ENCODE measurements at places on chromosomes 3 and 15.

DNA sequence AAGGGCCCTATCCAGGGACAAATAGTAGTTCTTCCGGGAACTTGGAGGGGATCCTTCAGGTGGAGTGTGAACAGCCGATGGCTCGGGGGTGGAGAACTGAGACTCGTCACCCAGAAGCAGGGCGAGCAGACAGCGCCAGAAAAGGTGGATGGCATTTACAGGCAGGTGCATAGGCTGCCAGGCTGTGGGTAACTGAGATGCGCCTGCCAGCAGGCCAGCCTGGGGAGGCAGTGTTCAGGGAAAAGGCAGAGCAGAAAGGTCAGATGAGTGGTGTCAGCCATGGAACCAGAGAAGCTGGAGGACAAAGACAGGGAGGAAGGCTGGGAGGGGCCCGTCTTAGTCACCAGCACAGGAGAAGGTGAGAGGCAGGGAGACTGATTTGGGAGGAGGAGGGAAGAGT lies 53.0 kb upstream of the SEC22A start:
- DNase-seq, result no peak

- no peak for DNase-seq
Observed at GRCh38 chr15:100061944-100062343, 279.8 kb downstream of the ADAMTS17 start.

- DNase-seq, result no peak
Observed at GRCh38 chr3:66692042-66692765, 191.4 kb upstream of the LRIG1 start.

GRCh38 chr15:78072080-78072892 lies 5.2 kb downstream of the TBC1D2B start:
- no peak for DNase-seq

DNA sequence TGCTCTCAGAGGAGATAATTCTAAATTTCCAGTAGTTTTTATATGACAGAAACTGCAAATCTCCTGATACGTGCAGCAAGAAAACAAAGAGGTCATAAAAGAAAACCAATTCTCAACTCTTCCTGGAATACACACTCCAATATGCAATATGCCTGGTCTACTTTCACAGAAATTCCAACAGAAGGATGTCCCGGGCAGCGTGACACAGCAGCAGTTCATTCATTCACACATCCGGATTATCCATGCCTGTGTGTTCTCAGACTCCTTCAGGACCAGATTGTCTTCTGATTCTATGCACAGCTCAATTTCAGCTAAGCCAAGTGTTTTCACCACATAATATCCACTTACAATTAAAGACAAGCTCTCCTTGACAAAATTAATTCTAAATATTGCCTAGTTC lies 64.3 kb downstream of the FBN1 start:
- DNase-seq, result no peak

GRCh38 chr3:50336452-50337174 lies 4.0 kb downstream of the RASSF1 start:
- DNase-seq, result no peak

DNA sequence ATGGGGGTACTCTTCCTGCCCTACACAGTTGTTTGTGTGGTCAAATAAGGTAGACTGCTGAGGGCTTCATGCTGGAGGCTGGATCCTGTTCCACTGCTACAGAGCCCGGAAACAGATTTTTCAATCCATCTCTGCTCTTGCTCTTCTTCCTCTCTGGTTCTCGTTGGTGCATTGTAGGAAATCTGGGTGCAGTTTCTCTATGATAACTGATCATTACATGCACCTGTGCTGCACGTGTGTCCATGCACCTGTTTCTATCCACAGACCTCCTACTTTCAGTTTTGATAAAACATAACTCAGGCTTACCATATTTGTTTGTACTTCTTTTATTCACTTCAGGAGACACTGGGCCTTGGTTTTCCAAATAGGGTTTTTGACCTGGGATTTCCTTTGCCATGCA lies 21.3 kb downstream of the MINAR1 start:
- DNase-seq, result no peak

GRCh38 chr3:40248591-40248990 lies 60.9 kb upstream of the EIF1B start:
- DNase-seq, result no peak

DNA sequence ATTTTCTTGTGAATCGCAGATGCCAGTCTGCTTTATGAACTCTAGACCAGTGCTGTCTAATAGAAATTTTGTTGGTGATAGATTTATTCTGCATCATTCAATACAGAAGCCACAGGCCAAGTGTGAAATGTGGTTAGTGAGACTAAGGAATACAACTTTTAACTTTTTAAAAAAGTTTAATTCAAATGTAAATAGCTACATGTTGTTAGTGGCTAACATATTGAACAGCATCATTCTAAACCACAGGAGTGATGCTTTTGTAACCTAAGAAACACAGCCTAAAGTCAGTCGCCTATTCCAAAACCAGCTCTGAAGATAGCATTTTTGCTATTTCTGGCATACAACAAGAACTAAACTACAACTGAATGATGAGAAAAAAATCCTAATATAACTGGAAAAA lies 164.8 kb upstream of the CBLB start:
- no peak for DNase-seq

Measured in NCI-H1048 (cell line).